ENCODE measurements at places on chromosomes 3 and 15. TPM values are rescaled to one million over a fixed set of nuclear protein-coding genes. Genes with fewer than 3 reads are reported as not detected.

TF gene
- total RNA-seq = 0.11 TPM

IMPG2 gene
- total RNA-seq = 0.05 TPM

ERICH6 gene
- total RNA-seq = 0.39 TPM

- DNase-seq = no peak
Measured at GRCh38 chr3:183386651-183387050, 41.8 kb downstream of the MCF2L2 start.

DNA sequence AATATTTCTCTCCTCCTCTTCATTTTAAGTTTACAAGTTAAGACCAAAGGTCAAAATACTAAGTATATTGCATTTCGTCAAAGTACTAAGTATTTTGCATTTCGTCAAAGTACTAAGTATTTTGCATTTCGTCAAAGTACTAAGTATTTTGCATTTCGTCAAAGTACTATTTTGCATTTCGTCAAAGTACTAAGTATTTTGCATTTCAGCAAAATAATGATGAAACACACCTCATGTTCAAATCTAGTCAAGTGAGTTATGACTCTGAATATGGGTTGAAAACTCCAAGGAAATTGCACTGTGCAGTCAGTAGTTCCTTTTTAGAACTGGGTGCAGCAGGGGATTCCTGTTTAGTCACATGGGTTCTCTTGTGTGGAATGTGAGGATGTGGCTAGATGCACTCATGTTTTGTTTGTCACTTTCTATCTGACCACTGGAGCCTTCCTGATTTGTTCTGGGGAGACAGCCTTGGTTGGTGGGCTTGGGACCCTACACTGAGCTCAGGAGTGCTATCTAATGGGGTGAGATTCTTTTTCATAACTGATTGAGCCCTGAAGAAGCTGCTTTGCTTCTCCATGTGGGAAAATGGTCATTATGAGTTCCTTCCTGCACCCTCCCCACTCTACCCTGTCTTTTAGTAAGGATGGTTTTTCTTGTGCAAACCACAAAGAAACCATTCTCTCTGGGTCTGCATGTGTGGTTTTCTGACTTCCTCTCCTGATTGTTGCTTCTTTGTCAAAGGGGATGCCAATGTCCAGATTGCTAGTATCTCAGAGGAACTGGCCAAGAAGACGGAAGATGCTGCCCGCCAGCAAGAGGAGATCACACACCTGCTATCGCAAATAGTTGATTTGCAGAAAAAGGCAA is 73.4 kb downstream of the CCK start:
- DNase-seq = no peak

- no peak for DNase-seq
Measured at GRCh38 chr3:179852142-179852905, 184.4 kb downstream of the PEX5L start.

All from activated T-helper 2 cell treated with anti-CD3 and anti-CD28 coated beads, Interferon-gamma antibody, Interleukin-2, Interleukin-4, amounts not matched to agents 10 μg/mL and 5 μg/mL and 100 μg/mL, durations not matched to agents 14 hours and 24 hours and 36 hours (primary cell).